ENCODE measurements at places on chromosomes 6 and 20. TPM values are rescaled to one million over a fixed set of nuclear protein-coding genes. Genes with fewer than 3 reads are reported as not detected.
A peak's percentile ranks its signal among the peaks of the same experiment; 100 is the strongest.

Gene KCNQ5
- total RNA-seq, result 6.5 TPM

Gene TCP11
- not detected for total RNA-seq

Gene TBP
- 13.0 TPM for total RNA-seq

Gene APOM
- total RNA-seq, result not detected

Gene SOX12
- 7.1 TPM for total RNA-seq

Gene HLA-DPA1
- 15.6 TPM for total RNA-seq

Gene GHRH
- not detected for total RNA-seq

Gene FAM184A
- 16.4 TPM for total RNA-seq

Gene FAM229B
- 12.1 TPM for total RNA-seq

Gene FRMD1
- total RNA-seq, result 0.41 TPM

Gene COL19A1
- 26.4 TPM for total RNA-seq

- DNase-seq, result no peak
Observed at GRCh38 chr6:129069006-129069405, 186.1 kb downstream of the LAMA2 start.

DNA sequence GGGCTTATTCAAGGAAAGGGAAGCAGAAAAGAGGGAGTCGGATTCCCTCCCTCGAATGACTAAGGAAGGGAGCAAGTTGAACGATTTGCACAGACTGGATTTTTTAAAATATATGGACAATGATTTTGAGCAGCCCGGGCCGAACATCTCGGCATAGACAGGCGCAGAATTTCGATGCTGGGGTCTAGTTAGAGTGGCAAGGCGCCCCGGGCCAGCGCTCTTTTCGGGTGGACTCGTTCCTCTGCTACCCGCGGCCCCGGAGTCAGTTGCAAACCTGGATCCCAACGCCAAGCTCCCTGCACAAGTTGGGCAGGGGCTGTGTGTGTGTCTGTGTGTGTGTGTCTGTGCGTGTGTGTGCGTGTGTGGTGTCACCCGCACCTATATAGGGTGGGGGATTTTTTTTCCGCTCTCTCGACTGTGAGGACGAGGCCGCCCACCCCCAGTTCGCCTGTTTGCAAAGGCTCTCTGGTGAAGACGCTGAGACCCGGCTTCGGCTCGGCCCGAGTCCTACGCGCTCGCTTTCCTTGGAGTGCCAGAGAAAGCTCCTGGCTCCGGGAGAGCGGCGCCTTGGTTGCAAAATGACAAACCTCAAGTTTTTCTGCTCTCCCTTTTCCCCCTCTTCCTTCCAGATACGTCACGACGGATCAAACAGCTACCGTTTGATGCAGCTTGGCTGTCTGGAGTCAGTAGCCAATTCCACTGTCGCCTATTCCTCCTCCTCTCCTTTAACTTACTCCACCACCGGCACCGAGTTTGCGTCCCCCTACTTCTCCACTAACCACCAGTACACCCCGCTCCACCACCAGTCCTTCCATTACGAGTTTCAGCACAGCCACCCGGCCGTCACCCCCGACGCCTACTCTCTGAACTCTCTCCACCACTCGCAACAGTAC is 1.4 kb downstream of the TFAP2D start:
- DNase-seq, result no peak

DNA sequence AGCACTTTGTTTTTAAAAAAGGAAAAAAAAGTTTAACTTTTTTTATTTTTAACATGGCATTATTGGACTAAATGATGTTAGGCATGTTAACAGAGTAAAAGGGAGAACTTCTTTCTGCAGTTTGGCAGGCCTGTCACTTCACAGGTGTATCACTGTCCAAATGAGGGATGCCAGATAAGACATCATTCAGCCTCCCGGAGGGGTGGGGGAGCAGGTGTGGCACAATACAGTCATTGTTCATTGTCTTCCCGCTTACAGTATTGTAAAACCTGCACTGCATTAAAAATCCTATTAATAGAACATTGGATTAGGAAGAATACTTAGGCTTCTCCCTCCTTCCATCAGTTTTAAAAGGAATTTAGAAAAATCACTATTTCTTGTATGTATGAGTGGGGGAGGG is 80.7 kb downstream of the CARMIL1 start:
- DNase-seq, result no peak

DNA sequence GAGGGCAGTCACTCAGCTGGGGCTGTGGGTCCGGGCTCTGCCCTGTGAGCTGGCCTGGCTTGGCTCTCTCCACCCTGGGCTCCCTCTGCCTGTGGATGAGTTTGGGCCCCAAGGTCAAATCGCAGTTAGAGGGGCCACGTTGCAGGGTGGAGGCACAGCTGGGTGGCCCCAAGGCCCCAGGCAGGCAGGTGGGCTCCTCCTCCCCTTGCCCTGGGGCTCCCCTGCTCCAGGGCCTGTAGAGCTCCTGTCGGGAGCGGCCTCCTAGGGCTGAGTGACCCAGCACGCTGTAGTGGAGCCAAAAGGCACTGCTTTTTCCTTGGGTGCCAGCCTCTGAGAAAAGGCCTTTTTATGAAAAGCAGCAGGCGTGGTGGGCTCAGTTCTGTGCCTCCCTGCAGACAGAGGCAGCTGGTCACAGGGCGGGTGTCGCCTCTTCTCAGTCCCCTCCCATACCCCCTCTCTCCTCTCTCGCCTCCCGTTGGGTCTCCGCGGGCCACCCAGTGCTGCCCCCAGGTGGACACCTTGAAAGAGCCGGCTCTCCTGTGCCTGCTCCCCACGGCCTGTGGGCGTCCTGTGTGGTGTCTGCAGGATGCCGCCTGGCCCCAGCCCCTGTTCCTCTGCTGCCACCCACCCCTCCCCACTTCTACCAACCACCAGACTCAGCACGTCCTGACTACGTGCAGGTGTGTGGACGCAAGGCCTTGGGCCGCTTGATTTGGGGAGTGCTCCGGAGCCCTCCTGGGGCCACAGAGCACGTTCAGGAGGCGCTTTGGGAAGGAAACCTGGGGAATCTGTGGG is 13.2 kb downstream of the SS18L1 start:
- DNase-seq, result peak; percentile 87

GRCh38 chr6:13368731-13369115 is 40.4 kb upstream of the TBC1D7 start:
- DNase-seq, result no peak

- DNase-seq, result peak; percentile 64
Observed at GRCh38 chr20:34023937-34024722, 30.4 kb downstream of the RALY start.

GRCh38 chr6:81861281-81861680 is 108.8 kb upstream of the TENT5A start:
- no peak for DNase-seq

DNA sequence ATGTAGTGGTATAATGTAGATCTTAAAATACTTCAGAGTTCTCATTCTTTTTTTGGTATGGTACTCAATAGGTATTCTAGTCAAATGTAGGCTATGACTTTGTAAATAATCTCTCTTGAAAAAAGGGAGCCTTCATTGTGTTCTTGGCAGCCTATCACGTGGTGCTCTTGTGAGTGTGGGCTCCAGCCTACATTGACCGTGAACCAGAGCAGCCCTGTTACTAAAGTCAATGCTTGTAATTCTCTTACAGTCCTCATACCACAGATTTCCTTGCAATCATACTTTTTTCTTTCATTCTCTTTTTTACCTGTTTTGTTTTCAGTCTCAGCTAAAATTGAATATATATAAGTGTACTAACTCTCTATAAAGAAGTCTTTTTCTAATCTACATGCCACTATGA is 31.1 kb downstream of the ARID1B start:
- no peak for DNase-seq

DNA sequence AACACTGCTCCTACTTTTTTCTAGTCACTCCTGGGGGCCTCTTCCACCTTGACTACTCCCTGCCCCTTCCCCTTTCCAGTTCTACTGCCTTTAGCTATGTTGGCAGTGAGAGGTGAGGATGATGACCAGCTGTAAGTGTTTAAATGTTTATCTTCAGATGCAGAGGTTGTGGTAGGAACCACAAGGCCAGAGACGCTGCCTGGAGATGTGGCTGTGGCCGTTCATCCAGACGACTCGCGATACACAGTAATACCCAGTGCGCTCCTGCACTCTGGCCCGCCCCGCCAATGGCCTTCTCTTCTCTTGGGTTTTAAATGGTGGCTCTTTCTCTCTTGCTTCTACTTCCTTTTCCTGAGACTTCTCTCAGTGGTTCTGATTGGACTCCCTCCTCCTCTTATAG is 4.6 kb downstream of the VARS2 start:
- DNase-seq, result no peak

DNA sequence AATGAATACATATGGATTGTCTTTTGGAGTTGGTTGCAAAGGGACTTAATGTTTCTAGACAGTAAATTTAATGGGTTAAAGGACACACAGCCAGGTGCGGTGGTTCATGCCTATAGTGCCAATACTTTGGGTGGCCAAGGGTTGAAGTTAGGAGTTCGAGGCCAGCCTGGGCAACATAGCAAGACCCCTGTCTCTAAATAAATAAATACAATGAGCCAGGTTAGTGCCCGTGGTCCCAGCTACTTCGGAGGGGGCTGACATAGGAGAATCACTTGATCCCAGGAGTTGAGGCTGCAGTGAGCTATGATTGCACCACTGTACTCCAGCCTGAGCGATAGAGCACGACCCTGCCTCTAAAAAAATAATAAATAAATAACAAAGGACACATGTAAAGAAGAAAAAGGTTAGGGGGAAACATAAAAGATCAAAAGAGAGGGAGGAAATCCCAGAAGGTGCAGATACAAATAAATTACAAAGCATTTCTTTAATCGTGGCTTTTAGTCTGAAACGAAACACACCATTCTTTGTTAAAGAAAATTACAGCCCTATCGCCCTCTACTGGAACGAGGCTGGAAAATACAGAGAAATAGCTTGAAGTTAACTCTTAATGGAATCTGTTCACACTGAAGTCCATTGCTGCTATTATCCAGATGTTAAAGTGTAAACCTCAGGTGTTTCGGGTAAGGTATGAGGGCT is 42.6 kb upstream of the SCML4 start:
- DNase-seq, result peak; percentile 80
